ENCODE measurements at places on chromosomes 3 and 15.

- DNase-seq: no peak
Observed at GRCh38 chr3:108669208-108669607, 79.7 kb downstream of the DZIP3 start.

DNA sequence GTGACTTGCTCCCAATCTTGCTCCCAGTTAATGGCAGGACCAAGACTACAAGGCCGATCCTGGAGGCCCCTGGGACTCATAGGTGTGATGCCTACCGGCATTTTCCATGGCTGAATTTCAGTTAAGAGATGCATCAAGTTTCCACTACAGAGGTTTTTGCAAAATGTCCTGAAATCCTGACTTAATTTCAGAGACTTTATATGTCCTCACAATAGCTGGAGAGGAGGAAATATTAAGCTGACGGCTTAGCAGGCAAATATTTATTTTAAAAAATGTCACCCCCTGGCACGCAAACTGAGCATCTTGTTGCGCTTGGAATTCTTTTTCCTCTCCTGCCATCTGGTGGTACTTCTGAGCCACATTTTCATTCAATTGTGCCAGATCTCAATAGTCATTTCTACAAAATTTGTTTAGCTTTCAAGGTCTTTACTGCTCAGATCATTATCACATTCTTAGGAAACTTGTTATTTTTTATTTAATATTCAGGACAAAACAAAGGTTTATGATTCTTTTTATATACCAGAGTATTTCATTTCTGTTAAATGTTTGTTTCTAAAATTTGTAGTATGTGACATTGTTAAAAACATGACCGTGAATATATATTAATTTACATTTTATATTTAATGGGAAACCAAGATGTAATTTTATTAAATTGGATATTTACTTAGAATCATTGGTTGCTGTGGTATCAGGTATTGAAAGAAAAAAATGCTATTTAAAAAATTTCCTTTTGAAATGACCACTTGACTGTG, 189.2 kb upstream of the THRB start:
- DNase-seq: no peak

GRCh38 chr3:24507776-24508422, 13.2 kb upstream of the THRB start:
- no peak for DNase-seq

- no peak for DNase-seq
Observed at GRCh38 chr3:129017484-129017899, 16.4 kb downstream of the EFCC1 start.

DNA sequence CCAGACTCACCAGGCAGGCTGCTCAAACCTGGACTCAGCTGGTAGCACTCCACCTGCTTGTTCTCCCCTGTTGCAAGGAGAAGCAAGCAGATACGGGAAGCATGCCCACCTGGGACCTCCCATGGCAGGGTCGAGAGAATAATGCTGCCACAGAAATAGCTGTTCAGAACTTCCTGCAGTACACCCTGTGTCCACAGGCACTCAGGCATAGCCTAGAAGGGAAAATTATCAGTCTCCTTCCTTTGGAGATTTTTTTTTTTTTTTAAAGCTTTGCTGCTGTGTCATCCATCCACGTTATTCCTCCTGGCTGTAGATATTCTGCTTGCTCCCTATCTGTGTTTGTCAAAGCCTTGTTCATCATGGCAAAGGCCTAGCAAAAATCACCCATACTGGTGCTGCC, 32.7 kb upstream of the RPS17 start:
- no peak for DNase-seq

DNA sequence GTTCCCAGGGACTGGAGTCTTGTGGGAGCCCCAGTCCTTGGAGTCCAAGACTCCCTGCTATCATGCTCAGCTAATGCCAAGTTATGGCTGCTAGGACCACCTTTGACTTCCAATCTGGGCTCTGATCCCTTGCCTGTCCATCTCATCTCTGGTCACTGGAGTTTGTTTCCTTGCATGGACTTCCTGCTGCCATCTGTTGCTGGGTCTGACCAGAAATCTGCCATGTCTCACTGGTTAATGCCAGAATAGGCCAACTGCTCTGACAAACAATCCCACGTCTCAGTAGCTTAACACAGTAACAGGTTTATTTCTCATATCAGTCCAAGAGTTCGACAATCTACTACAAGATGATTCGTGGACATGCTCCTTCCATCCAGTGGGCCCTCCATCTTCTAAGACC, 10.1 kb upstream of the GLCE start:
- no peak for DNase-seq

- no peak for DNase-seq
Observed at GRCh38 chr3:117589454-117589853, 879.9 kb downstream of the TUSC7 start.

GRCh38 chr3:152445212-152445611, 176.5 kb downstream of the MBNL1 start:
- no peak for DNase-seq

DNA sequence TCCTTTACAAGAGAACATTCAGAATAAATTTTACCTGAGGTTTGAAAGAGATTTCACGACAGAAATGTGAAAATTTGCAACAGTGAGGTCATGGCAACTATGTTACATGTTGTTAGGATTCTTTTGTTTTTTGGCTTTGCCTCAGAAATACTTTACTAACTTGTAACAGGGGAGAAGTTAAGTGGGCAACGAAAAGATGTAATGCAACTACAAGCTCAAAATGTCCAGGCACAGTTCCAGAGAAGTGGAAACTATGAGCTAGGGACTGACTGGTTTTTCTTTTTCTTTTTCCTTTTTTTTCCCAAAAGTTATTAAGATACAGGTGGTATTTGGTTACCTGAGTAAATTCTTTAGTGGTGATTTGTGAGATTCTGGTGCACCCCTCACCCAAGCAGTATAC, 111.5 kb upstream of the PPP2R3A start:
- no peak for DNase-seq

DNA sequence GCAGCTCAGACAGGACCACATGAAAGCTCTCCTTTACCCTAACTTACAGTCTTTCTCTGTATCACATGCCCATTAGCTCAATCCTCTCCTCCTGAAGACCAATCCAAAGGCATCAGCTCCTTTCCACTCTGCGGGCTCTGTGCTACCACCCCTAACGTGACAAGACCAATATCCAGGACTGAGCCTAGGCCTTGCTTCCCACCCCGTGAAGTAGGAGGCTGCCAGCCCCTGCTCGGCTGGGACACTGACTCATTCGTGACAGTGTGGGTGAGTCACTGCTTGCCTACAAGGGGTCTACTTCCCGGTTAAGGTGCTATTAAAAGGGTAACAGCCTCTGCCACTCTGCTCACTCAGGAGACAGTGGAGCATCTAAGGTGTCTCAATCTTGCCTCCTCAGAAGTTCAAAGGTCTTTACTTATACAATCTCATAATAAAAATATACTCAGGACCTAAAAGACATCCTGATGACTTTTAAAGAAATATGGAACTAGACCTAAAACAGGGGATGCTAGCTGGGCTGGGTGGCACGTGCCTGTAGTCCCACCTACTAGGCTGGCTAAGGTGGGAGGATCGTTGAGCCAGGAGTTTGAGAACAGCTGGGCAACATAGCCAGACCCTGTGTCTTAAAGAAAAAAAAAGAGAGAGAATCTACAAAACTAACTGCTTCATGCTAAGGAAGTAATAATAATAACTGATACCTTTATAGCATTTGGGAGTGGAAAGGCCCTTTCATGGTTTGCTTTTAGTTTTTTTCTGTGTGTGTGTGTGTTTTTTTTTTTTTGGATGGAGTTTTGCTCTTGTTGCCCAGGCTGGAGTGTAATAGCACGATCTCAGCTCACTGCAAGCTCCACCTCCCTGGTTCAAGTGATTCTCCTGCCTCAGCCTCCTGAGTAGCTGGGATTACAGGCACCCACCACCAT, 55.0 kb downstream of the TMEM44 start:
- peak; percentile 39 for DNase-seq

GRCh38 chr3:134090031-134090430, 60.3 kb upstream of the SLCO2A1 start:
- no peak for DNase-seq

DNA sequence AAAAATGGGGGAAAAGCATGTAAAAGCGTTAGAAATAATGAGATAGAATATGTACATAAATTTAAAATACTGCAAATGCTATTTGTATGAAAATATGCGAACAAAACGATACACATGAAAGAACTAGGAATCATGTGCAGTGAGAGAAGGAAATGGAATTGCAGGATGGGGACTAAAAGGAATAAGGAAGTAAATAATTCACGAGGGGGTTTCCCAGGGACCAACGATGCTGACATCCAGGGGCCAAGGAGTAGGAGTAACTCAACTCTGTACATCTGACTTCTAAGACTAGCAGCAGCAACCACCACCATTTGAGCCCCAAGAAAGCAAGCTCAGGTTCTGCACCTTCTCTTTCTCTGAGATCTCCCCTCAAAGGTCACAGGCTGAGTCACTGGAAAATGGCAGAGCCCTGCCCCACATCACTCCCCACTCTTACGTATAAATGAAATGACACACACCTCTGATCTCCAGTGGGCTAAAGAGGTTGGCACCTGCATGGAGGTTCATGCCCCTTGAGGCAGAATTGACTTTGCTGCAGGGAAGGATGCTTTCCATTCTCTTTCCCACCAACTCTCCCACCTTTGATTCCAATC, 100.0 kb upstream of the DLG1 start:
- peak; percentile 22 for DNase-seq

GRCh38 chr3:107931326-107931725, 159.5 kb downstream of the CD47 start:
- no peak for DNase-seq

- no peak for DNase-seq
Observed at GRCh38 chr15:81075272-81075671, 58.8 kb upstream of the CFAP161 start.

GRCh38 chr3:149369991-149370866, 7.2 kb downstream of the TM4SF1 start:
- DNase-seq: no peak

DNA sequence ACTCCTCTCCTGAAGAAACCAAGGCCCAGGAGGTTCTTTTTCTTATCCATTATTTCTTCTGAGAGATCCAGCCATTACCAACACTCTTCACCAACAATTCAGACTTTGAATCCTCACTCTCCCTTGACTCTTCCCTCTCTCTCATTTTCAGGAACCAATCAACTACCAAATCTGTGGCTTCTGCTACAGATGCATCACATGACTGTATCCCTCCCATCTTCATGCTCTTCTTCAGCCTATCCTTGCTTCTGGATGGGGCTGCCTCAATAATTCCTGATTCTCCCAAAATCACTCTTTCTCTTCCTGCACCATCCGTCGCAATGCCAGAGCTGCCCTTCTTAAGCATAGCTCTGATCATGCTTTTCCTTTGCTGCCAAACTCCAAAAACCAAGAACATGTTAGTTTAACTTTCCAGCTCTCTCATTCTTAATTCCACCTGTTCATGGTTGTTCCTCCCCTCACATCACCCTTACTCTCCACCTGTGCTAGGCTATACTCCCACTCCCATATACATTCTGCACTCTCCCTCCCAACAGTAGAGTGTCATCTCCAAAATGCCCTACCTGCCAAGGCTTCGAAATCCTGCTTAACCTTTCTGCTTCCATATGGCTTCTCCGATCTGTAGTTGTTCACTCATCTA, 13.5 kb downstream of the PLD1 start:
- no peak for DNase-seq

- DNase-seq: no peak
Observed at GRCh38 chr3:30628901-30629590, 22.6 kb downstream of the TGFBR2 start.
